ENCODE measurements at places on chromosomes 1 and 21.

- no peak for DNase-seq
Observed at GRCh38 chr1:44786138-44786840, 1.7 kb downstream of the BEST4 start.

DNA sequence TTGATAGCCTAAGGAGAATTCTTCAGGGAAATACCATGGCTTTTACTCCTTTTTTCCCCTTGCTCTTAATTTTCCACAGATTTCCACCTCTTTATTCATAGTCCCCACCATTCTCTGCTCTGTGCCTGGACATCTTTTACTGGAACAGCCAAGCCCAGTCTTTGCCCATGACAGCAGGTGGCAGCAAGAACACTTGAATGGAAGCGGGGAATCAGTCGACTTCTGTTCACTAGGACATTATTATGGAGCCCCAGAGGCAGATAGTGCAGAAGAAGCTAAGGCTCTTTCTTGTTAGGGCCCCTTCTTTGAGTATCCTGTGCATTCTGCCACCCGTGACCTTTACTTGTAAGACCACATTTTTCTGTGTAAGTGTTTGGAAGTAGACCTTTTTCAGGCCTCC is 6.3 kb downstream of the OR14I1 start:
- DNase-seq = no peak

DNA sequence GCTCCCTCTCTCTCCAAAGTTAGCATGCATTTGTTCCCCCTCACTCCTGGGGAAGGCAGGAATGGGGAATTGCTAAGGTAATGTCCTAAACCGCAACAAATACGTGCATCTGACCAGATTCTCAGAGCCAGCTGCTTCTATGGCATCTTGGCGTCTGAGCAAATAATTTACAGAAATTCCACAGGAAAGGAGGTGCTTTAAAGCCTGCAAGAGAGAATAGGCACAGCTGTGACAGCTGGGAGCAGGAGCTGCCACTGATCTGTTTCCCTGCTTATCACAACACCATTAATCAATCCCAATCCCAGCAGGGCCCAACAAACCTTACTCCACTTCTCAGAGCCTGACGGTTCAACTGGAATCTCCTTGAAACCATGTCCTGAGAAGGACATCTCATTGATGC is 83.5 kb upstream of the ZNF281 start:
- DNase-seq = no peak

GRCh38 chr1:163824490-163824889 is 502.7 kb downstream of the NUF2 start:
- no peak for DNase-seq

GRCh38 chr1:5567839-5568238 is 424.4 kb downstream of the NPHP4 start:
- no peak for DNase-seq

DNA sequence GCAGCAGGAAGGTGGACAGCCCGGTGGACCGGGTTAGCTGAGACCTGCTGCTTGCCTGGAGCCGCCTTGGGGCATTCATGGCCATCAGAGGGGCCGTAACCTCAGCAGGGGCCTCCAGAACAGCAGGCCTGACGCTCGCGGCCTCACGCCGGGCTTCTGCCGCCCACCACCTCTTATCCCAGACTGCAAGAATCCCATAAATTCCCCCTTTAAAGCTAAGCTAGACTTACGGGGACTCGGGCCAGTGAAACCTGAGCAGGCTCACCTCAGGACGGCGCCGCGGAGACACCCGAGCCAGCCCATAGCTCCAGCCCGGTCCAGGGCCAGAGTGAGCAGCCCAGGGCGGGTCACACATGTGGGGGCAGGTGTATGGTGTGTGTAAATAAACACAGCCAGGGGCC is 132.3 kb downstream of the GLIS1 start:
- DNase-seq = no peak

DNA sequence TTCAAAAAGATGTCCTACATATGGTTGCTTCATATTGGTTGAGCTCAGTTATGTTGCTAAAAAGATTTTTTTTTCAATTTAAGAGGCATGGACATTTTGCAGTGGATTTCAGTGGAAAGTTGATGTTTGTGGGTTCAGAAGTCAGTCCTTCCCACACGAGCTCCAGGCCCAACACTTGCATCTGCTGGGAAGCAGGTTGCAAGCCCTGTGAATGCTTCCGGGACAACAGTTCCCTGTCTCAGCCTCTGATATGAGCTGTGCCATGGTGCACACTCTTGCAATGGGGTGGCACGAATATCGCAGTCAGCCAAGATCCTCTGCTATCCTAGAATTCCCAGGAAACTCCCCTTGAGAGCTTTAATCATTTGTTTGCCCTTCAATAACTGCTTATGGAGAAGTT is 30.3 kb upstream of the ABCG1 start:
- no peak for DNase-seq

DNA sequence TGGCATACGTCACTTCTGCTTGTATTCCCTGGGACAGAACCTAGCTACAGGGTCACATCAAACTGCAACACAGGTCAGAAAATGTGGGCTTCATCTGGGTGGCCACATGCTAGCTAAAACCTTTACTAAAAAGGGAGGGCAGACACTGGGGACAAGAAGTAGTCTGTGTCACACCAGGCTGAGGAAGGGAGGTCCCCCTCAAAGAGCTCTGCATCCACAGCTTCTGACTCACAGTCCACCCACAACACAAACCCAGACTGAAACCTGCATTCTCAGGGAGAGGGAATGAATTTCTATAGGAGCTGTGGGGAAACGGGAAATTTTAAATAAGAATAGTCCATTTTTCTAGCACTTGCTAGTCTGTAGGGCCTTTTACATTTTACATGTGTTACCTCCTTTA is 16.2 kb downstream of the OLIG2 start:
- DNase-seq = no peak

DNA sequence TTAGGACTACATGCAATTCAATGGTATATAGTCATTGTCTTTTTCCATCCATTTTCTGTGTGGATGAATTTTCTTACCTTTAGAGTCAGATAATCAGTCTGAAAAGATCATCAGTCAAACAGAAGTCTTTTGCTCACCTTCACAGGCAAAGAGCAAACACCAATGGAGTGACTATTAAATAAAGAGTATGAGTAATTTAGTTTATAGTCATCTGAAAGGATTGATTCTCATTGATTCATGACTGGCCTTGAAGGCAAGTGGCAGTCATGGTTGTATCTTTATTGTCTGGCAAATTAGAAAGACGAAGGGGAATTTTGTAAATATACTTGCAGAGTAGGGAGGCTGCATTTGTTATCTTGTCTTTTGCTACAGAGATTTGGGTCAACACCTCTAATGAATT is 89.9 kb downstream of the EPB41 start:
- no peak for DNase-seq

- no peak for DNase-seq
Observed at GRCh38 chr1:225253784-225254183, 174.1 kb downstream of the LBR start.

GRCh38 chr1:1207571-1207892 is 1.1 kb upstream of the TNFRSF18 start:
- no peak for DNase-seq

- DNase-seq = no peak
Observed at GRCh38 chr1:25247829-25248754, 838 bp upstream of the RSRP1 start.

GRCh38 chr1:168834225-168834872 is 105.3 kb upstream of the DPT start:
- DNase-seq = no peak

DNA sequence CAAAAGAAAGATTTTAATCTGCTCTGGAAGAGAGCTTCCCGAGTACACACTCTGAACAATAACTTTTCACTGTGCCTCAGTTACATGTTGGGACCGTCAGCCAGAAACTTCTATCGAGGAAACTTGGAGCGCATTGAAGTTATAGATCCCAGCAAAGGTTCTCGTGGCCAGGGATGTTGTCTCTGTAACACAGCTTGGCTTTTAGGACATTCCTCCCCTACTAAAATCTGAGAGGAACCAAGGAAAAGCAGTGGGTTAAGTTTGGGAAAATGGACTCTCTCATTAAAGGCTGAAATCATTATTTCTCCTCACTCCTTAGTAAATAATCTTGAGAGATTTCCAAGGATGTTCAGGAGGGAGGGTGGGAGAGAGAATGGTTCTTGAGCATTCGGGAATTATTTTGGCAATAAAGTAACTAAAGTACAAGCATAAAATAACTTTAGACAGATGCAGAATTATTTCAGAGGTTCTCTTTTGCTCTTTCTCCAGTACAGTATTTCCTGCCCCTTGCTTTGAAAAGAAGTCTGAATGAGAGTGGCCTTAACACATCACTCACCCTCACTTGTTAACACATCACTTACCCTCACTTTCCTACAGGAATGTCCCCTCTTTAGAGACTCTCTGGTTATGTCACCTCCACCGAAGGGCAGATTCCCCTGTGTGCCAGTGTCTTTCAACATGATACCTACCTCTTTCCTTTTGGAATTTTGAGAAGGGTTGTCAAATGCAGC is 1.8 kb upstream of the NFIA start:
- no peak for DNase-seq

- no peak for DNase-seq
Observed at GRCh38 chr1:156894001-156894400, 483 bp downstream of the PEAR1 start.

GRCh38 chr1:188670837-188671236 is 1806.8 kb downstream of the BRINP3 start:
- DNase-seq = no peak

DNA sequence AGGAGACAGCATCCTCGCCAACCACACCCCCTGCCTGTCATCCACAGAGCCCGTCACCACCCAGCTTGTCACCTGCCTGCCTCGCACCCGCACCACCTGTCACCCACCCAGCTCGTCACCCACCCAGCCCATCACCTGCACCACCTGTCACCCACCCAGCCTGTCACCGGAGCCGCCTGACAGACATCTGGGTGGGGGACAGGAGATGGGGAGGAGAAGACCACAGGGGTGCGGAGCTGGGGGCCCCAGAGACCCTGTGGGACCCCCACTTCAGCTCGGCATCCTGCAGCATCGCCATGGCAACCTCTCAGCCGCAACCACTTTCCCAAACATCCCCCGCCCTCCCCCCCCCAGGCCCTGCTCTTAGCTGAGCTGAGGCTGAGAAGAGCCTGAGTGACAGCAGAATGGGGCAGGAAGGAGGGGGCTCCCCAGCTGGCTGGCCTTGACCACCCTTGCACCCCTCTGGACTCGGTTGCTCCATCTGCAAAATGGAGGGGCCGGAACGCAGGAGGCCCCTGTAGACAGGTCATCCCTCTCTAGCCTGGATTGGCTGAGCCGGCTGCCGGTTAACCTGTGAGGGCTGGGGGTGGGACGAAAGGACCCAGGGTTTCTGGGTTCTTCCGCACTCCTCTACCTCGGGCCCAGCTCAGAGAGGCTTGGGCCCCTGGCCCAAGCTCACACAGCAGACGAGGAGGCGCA is 11.6 kb downstream of the AHDC1 start:
- DNase-seq = no peak

GRCh38 chr1:228530951-228531731 is 44.0 kb downstream of the RNF187 start:
- no peak for DNase-seq

GRCh38 chr1:76871355-76871974 is 4.2 kb downstream of the ST6GALNAC5 start:
- no peak for DNase-seq

GRCh38 chr1:101435831-101436511 is 199.2 kb downstream of the S1PR1 start:
- DNase-seq = no peak

DNA sequence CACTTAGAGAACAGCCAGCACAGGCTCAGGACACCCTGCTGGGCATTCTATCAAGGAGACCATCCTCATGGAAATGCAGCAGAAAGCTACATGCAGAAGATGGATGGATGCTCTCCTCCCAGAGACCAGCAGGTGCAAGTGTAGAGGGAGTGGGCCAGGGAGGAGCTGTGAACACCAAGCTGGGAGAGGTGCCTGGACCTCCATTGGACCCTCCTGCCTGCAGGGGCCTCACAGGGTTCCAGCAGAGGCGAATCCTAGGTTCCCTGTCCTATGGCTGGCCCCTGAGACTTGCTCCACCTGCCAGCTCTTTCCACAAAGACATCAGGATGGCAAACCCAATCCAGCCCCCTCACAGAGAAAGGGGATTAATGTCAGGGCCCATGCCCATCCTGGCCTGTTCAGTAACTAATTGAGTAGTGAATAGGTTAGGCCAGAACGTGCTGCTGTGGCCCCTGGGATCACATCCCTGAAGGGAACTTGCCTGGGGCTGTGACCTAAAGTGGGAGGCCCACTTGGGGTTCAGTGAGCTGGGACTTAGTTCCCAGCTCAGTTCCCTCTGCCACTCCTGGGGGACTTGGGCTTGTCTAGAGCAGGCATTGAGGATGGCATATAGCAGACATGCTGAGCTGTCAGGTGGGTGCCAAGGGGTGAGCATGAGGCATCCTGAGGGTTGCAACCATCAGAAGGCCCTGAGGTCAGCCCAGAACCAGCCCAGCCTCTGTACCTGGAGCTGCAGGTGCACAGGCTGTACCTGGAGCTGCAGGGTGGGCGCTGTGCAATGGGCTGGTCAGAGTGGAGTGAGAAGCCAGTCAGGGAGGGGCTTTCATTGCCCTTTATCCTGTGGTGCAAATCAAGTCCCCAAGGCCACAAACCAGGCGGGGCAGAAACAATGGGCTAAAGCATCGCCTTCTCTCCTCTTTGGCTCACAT is 22.9 kb upstream of the ZNF678 start:
- DNase-seq = no peak

- DNase-seq = no peak
Observed at GRCh38 chr1:21773585-21773984, 9.4 kb downstream of the USP48 start.

DNA sequence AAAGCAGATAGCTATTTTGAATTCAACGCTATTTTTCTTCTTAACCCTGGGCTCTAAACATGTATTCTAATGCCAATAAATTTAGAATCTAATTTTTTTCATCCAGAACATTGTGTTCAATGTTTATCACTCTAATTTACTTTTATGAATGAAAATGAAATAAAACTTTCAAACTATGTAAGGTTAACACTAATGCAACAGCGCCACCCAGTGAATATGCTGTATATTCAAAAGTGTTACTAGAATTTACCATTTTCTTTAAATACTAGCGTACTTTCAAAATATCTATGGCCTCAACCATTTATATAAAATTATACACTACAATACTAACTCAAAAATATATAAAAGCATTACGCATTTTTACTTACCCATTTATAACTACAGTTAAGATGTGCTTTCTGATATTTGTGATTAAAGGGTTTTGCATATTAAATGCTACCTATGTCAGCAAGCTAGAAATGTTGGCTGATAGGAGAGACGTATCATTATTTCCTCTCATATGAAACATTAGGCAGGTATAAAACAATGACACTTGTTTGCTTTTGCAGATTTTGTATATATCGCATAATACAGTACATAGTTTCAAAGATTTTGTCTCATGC is 5.9 kb upstream of the NUF2 start:
- DNase-seq = peak; percentile 25
